ENCODE measurements at places on chromosomes 11 and 22. TPM values are rescaled to one million over a fixed set of nuclear protein-coding genes. Genes with fewer than 3 reads are reported as not detected.

ROBO4 gene
- total RNA-seq, result 16.1 TPM

NLRP10 gene
- total RNA-seq, result not detected

OR2AG2 gene
- total RNA-seq, result not detected

ARHGAP42 gene
- total RNA-seq, result 8.6 TPM

LRRN4CL gene
- total RNA-seq, result 1.8 TPM

SLC22A25 gene
- total RNA-seq, result not detected

CDC42BPG gene
- 0.71 TPM for total RNA-seq

SOX10 gene
- 4.9 TPM for total RNA-seq

GRCh38 chr11:68142028-68142412 is 20.8 kb upstream of the CHKA start:
- DNase-seq, result no peak

GRCh38 chr11:34219941-34220370 is 114.5 kb downstream of the NAT10 start:
- peak; percentile 81 for DNase-seq

- DNase-seq, result no peak
These were observed 25.5 kb upstream of the CD82 start for GRCh38 chr11:44539971-44540370.

GRCh38 chr11:12238420-12238819 is 128.0 kb downstream of the MICAL2 start:
- no peak for DNase-seq

DNA sequence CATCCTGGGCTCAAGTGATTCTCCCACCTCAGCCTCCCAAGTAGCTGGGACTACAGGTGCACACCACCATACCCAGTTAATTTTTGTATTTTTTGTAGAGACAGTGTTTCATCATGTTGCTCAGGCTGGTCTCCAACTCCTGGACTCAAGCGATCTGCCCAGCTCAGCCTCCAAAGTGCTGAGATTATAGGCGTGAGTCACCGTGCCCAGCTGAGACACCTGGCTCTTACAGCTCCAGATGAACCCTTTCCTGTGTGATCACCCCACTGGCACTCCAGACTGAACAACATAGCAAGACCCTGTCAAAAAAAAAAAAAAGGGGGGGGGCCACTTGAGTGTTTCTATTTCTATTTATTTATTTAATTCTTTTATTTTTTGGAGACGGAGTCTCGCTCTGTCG is 1.0 kb upstream of the ADSL start:
- no peak for DNase-seq

- DNase-seq, result peak; percentile 87
These were observed 13.4 kb downstream of the VWCE start for GRCh38 chr11:61281581-61282250.

DNA sequence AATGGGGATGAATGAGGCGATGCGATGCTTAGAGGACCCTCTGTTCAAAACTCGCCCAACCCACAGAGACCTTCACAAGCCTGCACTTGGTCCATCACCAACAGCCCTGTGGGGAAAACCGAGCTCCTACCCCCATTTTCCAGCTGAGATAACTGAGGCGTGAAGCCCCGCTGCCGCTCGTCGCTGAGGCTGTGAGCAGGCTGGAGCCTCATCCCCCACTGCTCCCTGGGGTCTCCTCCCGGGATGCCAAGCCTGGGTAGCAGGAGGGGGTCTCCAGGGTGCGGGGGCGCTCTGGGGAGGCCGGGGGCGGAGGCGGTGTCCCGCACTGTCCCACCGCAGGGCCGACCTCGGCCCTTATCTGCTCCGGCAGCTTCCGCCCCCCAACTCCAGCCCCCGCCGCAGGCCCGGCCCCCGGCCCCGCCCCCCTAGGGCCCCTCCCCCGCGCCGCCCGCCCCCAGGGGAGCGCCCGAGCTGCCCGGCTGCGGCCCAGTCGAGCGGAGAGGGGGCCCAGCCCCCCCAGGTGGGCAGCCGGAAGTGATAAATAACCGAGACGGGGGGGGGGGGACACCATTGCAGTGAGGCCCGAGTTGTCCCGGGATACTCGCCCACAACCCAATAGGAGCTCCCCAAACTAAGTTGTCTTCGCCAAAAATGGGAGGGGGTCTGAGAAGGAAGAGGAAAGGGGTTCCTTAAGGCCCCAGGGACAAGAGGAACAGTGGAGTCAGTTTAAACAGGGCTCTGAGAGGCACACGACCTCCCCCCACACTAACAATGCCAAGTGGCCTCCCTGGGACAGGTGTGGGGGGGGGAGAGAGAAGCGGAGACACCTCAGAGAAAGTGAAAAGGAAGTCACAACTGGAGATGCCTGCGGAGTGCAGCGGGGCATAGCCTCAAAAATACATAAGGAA is 8.3 kb upstream of the SLC39A13 start:
- peak; percentile 81 for DNase-seq

DNA sequence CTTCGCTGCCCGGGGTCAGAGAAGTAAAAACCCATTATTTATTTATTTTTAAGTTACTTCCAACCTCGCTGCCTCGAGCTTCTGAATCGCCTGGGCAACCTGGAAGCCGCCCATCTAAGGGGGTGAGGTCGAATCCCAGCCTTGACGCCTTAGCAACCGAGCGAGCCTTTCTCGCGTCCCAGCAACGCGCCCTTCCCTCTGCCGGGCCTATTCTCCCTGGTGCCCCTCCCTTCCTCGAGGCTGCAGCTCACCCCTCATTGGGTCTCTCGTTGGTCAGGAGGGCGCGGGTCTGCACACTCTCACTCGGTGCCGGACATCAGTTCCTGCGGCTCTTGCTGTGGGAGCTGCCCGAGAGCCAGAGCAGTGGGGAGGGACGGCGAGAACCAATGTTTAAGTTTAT is at the start of gene CCDC81:
Gene CCDC81 (plus strand): TSS at position 302 of the 400 bp plus-strand sequence. CDS start 277 bp downstream, outside the sequence.
- DNase-seq, result peak; percentile 59

- DNase-seq, result no peak
These were observed 27.4 kb downstream of the TUB start for GRCh38 chr11:8108421-8108820.

- peak; percentile 36 for DNase-seq
These were observed 125.1 kb downstream of the BCR start for GRCh38 chr22:23305321-23305910.

DNA sequence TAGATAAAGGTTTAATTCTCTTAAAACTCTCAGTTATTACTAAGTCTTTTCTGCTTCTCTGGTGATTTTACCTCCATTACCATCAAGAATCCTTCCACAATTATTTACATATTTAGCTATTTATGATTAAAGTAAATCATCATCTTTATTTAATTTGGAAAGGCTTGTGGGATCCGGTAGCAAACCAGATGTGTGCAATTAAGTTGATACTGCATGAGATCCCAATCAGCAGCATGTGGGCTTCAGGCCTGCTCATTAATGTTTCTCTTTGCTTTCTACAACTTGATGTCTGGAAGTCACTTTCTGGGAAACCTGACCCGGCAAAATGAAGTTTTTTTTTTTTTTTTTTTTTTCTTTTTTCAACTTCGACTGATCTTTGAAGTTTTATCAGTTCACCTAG is 558.4 kb upstream of the ANO5 start:
- no peak for DNase-seq
